ENCODE measurements at places on chromosomes 7 and 10. TPM values are rescaled to one million over a fixed set of nuclear protein-coding genes. Genes with fewer than 3 reads are reported as not detected.

The GPC2 gene
- 0.51 TPM for polyA plus RNA-seq

The NODAL gene
- polyA plus RNA-seq = 0.04 TPM

The TACR2 gene
- polyA plus RNA-seq = not detected

GRCh38 chr10:52563360-52563759 is 209.2 kb downstream of the MBL2 start:
- no peak for DNase-seq

DNA sequence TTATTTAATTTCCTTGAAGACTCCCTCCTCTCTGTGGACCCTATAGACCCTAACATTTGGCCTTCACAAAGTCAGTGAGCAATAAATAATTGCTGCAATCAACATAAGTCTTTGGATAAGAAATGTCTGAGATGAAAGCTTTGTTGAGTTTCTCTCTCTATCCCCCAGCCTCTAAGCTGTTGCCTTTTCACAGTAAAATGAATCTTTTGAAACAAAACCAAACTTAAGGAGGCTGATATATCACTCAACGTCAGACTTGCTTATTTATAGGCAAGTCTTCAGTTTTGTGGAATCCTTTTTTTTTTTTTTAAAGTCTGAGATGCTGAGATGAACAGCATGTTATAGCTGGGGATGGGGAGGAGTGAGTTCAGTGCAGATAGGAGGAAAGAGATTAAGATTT is 10.0 kb downstream of the CPED1 start:
- DNase-seq = no peak

- peak; percentile 66 for DNase-seq
Observed at GRCh38 chr7:26202019-26202990, 760 bp downstream of the CBX3 start.

- no peak for DNase-seq
Observed at GRCh38 chr10:3167611-3168330, 4.8 kb downstream of the PITRM1 start.

GRCh38 chr10:74862625-74863024 is 36.2 kb downstream of the KAT6B start:
- no peak for DNase-seq

The MPLKIP gene
- polyA plus RNA-seq = 30.7 TPM

GRCh38 chr7:41916450-41916927 is 213.6 kb upstream of the INHBA start:
- DNase-seq = no peak

GRCh38 chr10:27457966-27458365 is 46.1 kb upstream of the RAB18 start:
- no peak for DNase-seq

The FRAT1 gene
- 1.5 TPM for polyA plus RNA-seq

DNA sequence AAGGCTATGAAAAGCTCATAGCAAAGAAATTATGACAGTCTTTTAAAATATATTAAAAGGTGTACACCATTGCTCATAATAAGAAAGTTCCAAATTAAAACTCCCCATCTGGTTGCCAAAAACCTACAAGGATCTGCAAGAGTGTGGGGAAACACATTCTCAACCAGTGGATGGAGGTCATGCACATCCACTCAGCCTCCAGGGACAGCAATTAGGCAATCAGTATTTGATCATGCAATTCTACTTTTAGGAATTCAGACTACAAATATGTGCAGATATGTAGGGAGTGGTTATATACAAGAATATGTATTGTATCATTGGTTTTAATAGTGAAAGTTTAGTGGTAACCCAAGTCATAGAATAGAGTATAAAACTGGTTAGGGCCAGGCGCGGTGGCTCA is 157.8 kb downstream of the FGFR2 start:
- no peak for DNase-seq

The PDE1C gene
- 67.7 TPM for polyA plus RNA-seq

DNA sequence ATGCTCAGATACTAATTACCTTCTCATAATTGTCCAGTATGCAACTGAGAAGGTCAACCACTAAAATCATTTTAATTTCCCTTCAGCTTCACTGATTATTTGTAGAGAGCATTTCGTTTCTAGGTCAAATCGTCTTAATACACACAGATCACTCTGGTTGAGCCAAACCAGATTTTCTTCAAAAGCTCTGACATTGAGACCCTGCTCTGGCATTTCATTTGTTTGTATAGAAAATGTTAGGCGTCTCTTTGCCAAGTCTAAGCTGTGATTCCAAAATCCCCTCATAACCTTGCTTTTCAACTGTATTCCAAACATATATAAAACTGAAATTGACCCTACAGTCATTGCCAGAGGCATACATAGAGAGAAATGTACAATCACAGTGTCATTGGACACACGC is 520.0 kb downstream of the CNTNAP2 start:
- DNase-seq = no peak

DNA sequence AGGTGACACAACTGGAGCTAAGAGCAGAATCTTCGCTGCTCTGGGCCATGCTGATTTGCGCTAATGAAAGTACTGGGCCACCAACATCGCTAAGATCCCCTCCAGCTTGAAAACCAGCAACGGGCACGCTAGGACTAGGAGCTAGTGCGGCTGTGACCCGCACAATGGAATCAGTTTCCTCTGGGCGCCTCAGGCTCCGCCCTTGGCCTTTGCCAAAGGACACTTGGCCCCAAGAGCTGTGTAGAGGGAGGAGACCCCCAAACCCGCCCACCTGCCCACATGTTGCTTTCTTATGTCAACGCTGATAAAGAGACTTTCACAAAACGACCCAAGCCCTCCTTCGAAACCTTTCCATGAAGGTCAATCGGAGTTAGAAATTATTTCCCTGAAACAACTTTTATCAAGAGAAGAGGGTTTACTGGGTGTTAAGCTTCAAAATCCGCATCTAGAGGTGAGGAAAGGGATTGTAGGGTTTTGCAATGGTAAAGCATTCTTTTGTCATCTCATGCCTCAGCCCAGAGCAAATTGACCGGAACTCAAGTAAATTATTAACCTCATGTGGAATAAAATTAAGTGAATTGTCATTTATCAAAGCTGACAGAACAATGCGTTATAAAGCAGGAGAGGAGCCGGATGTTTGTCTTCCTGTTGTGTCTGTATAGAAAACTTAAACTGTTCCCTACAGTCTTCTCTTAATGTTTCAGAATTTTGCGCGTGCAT is 9.4 kb downstream of the ABCB5 start:
- no peak for DNase-seq

DNA sequence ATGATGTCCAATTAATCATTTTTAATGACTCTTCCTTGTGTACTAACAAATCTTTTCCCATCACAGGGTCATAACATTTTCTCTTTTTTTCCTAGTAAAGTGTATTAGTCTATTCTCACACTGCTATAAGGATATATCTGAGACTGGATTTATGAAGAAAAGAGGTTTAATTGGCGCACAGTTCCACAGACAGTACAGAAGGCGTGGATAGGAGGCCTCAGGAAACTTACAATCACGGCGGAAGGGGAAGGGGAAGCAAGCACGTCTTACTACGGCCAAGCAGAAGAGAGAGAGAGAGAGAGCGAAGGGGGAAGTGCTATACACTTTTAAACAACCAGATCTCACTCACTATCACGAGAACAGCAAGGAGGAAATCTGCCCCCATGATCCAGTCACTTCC is 359.4 kb upstream of the NFE2L3 start:
- no peak for DNase-seq

The NPC1L1 gene
- 0.15 TPM for polyA plus RNA-seq

DNA sequence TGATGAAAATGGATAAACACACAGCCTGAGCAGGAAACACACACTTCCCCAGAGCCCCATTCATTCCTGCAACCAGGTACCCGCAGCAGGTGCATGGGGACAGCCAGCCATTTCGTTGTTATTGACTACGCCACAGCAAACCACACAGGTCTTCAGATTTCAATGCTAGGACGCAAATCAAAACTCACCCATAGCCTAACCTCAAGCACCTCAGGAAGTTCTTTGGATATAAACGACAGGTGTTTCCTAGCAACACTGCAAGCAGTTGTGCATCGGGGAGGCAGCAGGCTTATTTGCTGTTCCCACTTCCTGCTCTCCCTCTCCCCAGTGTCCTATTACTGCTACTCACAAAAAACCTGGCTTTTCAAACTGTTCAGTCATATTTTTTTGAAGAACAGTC is 176.5 kb upstream of the FRMD4A start:
- DNase-seq = no peak

- no peak for DNase-seq
Observed at GRCh38 chr10:107984149-107984548, 819.6 kb upstream of the SORCS1 start.

DNA sequence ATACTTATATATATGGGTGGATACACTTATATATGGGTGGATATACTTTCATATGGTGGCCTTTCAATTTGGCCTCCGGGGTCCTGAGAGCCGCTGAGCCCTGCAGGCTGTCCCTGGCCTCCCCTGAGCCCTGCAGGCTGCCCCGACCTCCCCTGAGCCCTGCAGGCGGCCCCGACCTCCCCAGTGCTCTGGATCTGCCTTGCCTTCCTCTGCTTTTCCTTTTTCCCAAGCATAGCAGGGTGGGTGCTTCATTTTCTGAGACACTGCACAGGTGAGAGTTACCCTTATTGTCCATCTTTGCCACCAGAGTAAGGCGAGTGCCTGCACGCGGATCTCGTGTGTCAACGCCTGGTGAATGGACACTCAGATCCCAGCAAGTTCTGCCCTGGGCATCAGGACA is 106.6 kb downstream of the VIPR2 start:
- DNase-seq = no peak

- no peak for DNase-seq
Observed at GRCh38 chr10:128468462-128468861, 342.2 kb upstream of the MKI67 start.

The PON3 gene
- polyA plus RNA-seq = 2.7 TPM

DNA sequence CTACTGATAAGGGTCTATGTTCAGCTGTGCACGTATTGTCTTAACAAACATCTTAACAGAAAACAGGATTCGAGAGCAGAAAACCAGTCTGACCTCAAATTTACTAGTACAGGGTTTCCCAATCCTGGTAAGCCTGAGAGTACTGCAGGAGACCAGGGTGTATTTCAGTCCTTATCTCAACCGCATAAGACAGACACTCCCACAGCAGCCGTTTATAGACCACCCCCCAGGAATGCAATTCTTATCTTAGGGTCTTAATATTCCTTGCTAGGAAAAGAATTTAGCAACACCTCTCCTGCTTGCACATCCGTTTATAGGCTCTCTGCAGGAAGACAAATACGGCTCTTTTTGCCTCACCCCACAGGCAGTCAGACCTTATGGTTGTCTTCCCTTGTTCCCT is 277.3 kb downstream of the SDK1 start:
- no peak for DNase-seq

DNA sequence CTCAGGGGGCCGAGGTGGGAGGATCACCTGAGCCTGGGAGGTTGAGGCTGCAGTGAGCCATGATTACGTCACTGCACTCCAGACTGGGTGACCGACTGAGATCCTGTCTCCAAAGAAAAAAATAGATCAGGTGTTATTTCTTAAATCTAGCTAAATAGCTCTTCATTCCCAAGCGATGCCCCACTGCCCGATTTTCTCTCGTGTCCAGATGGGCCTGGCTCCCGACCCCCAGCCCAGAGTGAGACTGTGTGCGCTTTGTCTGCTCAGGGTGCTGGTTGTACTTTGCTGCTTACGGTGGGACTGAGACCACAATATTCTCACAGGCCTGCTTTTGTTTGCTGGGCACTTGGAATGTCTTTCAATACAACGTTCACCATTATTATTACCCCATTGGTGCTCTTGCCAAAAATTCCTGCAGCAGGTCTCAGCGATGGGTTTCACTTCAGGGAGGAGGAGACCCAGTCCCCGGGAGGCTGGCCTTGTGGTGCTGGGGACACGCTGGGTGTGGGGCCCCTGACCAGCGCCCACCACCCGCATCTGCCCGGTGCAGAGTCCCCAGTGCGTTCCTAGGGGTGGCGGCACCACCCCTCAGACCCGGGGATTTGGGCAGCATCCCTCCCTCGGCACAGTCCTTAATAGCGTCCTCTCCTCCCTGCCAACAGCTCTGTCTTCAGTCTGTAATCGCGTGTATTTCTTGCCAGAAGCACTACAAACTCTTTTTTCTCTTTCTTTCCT is 20.4 kb upstream of the DPYSL4 start:
- DNase-seq = no peak

The PNLIP gene
- polyA plus RNA-seq = not detected

The DYNC1I1 gene
- polyA plus RNA-seq = 7.4 TPM

The GDF2 gene
- not detected for polyA plus RNA-seq

The FAM25C gene
- not detected for polyA plus RNA-seq

Measured in heart right ventricle (tissue), 16 donors.